ENCODE measurements at places on chromosomes 13 and 19.

DNA sequence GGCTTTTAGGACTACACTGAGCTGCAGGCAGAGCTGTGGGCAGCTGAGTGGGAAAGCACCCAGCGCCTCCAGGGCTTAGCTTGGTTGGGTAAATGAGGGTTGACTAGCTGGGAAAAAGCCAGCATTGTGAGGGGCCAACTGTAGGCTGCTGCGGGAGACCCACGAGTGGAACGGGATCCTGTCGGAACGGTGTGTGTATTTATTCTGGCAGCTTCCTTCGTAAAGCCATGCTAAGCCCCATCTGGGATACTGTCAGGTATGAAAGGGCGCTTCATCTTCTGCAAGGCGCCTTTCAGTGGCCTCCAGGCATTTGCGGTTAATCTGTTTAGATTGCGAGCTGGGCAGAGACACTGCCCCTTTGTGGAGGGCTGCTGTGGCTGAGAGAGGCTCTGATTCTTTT, 39.5 kb upstream of the CNMD start:
- no peak for DNase-seq

- no peak for DNase-seq
These were observed 30.6 kb upstream of the ATP1A3 start for GRCh38 chr19:42024622-42025111.

DNA sequence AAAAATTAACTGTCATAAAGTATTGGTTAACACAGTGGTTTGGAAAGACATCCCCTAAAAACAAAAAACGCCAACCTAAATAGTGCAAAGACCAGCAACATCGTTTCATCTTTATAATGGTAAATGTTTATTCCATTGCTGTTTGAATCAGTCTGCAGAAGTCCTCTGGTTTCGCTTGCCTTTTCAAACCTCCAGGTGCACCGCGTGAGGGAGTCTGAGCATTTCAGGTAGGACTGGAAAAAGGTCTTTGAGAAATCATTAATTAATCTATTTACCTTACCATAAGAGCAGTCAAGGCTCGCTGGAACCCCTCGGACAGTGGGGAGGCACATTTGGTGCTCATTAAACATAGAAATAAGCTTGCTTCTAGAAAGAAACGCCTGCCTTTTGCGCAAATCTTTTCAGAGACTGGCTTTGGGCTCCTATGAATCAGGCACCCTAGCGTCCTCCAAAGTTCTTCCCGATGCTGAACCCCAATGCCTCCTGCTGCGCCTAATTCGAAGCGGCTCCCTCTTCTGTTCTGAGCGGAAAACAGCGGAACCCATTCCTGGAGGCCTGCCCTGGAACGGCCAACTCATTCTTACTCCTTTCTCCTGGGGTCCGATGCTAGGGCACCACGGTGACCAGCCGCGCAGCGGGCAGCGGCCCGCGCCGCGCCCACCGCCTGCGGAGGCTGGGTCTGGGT, 951 bp upstream of the MTUS2 start:
- no peak for DNase-seq

DNA sequence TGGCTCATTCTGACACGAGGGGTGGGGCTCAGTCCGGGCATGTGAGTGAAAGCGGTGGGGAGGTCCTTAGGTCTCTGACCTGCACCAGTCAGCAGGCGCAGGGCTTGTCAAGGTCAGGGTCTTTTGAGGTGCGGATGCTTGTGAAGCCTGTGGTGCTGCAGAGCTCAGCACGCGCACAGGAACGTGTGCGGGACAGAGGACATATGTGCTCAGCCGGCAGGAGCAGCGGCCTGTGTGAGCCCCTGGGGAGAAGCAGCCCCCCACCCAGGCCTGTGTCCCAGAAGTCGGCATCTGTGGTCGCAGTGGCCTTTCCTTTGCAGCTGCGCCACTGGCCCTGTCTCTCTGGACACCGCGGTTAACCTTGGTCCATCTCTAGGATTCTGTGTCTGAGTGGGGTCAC, 30.9 kb downstream of the ATP4B start:
- DNase-seq, result no peak

DNA sequence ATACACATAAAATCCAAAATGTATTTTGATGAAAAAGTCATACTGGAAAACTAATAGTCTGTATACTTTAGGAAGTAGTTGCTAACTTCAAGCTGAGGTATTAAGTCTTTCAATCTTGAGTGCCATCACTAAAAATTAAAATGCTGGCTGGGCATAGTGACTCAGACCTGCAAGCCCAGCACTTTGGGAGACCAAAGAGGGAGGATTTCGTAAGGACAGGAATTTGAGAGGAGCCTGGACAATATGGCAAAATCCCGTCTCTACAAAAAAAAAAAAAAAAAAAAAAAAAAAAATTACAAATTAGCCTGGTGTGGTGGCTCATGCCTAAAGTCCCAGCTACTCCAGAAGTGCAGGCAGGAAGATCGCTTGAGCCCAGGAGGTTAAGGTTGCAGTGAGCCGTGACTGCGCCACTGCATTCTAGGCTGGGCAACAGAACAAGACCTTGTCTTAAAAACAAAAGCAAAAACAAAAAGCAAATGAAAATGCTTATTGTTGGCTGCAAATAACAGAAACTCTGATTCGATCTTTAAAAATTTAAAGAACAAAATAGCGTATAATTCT, 1994.2 kb upstream of the PCDH20 start:
- no peak for DNase-seq

- DNase-seq, result no peak
These were observed 170.5 kb upstream of the HTR2A start for GRCh38 chr13:47067306-47067705.

DNA sequence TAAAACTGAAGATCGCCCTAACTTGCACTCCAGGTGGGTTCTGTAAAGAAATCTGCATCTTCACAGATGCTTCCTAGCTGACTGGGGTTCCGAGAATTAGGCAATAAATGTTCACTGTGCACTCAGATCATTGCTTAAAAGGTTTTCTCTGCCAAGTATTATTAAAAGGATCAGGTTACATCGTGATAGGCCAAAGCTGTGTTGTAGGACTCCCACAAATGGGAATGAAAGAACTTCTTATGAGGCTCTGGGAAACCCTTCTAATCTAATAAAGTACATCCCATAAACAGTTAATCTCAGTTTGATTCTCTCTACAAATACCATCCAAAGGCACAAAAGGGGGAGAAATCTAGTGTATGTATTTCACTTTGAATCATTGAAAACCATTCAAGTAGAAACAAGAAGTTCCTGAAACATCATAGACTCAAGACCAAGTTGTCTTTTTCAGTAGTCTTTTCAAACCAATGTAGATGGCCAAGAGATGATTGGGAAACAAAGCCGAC, 7.1 kb upstream of the POU4F1 start:
- DNase-seq, result no peak

DNA sequence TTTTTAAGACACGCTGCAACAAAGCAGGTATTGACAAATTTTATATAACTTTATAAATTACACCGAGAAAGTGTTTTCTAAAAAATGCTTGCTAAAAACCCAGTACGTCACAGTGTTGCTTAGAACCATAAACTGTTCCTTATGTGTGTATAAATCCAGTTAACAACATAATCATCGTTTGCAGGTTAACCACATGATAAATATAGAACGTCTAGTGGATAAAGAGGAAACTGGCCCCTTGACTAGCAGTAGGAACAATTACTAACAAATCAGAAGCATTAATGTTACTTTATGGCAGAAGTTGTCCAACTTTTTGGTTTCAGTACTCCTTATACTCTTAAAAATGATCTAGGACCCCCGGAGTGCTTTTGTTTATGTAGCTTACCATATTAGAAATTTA, 1.2 kb downstream of the BRCA2 start:
- no peak for DNase-seq

- DNase-seq, result no peak
These were observed 1.4 kb downstream of the NPAS1 start for GRCh38 chr19:47020992-47021496.

- no peak for DNase-seq
These were observed 52.8 kb downstream of the ELF1 start for GRCh38 chr13:40966298-40966697.

DNA sequence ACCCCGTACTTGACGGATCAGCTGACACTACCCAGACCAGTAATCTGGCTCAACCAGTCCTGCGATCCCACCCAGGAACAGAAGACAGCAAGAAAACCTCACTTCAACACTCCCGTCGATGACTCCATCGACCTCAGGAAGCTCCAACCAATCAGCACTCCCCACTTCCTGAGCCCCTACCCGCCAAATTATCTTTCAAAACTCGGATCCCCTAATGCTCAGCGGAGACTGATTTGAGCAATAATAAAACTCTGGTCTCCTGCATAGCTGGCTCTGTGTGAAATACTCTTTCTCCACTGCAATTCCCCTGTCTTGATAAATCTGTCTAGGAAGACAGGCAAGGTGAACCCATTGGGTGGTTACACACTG, 1.2 kb downstream of the LSM4 start:
- no peak for DNase-seq

DNA sequence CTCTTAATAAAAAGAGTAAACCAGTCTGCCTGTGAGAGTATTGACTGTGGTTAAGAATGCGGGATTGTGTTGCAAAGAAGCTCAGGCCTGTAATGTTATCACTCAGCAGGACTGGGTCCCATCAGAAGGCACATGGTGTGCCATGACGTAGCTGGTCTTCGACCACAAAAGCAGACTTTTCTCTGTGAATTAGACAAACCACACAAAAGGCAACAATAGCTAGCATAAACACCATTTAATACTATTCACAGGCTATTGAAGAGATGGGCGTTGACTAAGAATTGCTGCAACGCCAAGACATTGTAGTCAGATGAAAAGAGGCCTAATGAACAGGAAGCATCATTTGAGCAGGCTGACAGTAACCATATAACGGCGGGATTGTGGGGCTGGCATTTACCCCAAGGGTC, 235.6 kb upstream of the SOX21 start:
- DNase-seq, result no peak

- DNase-seq, result no peak
These were observed 14.9 kb upstream of the GRTP1 start for GRCh38 chr13:113378825-113379224.

DNA sequence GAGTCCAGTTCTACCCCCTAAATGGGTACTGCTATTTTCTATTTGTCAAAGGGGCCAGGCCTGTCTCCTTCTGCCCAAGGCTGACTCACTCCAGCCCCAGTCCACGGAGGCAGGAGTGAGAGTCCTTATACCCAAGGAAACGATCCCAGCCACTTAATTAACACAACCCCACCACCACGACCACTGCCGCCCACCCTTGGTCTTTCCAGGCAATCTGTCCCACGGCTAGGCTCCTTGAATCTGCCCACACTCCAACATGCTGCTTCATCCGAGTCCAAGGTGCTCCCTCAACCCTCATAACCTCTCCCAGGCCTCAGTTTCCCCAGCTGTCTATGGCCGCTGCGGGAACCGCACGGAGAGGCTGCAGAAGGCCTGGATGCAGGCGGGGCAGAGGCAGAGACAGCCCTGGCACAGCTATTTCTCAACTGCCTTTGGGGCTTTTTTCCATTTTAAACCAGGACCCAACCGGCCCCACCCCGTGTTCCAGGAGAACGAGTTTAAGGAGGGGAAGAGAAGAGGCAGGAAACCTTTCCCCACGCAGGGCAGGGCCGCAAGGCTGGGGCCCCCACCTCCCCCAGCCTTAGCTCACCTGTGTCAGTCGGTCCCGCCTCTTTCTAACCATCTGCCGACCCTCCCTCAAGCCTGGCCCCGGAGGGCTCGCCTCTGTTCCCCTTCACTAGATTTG, 746 bp downstream of the RAB3D start:
- no peak for DNase-seq

DNA sequence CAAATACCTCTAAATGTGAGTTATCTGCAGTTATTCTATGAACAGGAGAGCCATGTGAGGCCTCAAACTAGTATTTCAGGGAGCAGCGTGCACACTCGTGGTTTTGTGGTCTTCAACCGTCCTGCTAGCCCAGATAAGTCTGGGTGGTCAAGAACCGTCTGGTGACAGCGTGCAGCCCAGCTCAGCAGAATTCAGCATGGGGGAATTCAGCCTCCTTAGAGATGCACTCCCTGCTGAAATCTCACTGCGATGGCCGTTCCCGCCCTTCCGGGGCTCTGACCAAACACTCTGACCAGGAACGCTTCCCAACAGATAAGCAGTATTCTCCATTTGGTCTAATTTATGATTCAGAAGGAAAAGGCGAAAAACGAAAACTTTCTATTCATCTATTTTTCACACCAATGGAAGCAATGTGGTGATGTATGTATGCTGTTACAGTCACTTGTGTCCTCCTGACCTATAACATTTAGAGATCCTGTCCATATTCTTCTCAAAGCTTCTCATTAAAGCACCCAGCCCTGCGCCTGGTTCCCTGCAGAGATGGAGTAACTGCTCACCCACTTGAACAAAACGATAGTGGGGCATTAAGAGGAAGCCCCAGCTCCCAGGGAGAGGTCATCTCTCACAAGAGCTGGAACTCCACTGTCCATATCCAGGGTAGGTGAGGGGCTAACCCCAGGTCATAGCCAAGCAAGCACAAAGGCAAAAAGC, 2.9 kb downstream of the ANKRD27 start:
- DNase-seq, result no peak

- DNase-seq, result no peak
These were observed 332 bp downstream of the IRGQ start for GRCh38 chr19:43595605-43595998.

DNA sequence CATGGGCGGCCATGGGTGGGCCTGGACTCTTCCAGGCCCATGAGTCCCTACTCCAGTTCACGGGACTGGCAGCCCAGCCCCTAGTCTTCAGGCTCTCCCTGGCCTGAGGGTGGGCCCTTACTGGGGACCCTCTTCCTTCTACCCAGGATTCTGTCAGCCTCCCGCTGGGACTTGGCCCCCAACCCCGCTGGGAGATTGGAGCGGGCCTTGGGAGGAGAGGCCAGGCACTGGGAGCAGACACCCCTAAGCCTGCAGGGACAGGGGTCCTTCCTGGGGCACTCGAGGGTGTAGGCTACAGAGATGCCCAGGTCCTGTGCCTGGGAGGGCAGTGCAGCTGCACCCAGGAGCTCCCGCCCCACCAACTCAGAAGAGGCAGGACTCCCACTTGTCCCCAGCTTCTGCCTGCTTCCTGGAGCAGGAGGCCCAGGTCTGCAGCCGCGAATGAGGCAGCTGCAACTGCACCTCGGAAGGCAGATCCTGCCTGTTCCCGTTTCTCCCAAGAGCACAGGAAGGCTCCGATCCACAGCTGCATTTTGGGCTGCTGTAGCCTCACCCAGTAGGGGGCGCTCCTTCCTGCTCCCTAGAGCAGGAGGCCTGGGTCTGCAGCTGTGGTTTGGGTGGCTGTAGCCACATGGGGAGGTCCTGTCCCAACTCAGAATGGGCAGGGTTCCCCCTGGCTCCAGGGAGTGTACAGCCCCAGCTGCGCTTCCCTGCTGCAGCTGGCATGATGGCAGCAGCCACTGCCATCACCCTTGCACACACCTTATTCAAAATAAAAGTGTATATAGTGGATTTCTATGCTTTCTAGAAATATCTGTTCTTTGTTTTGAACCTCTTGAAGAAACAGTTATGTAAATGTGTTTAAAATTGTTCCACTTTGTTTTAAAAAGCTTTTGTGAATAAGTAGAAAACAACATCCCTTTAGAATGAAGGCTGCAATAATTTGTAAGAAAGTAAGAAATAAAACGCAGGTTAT, 46.8 kb downstream of the TEX26 start:
- DNase-seq, result no peak

GRCh38 chr19:53332484-53332883, 1.1 kb upstream of the ZNF845 start:
- DNase-seq, result no peak

All from stimulated activated CD8-positive, alpha-beta memory T cell treated with anti-CD3 and anti-CD28 coated beads, Interleukin-7, amount 100 ng/mL, for 1 hour (primary cell).